ENCODE measurements at places on chromosomes 11 and 22.

DNA sequence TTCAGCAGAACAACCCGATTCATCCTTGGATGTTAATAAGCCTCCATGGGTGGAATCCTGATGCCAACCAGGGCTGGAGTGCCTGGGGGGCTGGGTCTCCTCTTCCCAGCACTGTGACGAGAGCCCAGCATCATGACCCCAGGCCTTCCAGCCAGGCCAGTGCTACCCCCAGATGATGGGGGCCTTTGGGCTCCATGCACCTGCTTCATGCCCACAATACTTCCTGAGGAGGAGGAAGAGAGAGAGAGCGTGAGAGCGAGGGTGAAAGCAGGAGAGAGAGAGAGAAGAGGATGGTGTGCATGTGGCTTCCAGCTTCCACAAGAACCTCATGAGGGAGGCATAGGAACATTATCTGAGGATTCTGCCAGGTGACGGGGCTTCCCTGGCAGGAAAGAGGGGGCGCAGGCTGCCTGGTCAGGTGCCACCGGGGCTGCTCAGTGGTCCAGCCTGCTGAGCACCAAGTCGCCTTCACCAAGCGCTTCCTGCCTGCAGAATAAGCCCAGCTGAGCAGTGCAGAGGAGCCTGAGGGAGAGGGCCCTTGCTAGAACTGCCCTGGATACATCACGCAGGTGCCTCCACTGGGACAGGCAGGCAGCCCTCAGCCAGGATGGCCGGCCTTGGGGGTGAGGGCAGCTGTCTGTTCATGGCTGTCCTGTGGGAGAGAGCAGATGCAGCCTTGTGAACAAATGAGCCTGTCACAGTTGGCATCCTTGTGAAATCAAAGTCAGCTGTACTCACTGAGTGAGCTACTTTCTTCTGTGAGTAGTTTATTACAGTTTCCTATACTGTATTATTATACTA is 243.3 kb upstream of the B3GAT1 start:
- no peak for DNase-seq

GRCh38 chr11:122229078-122229477 is 113.1 kb upstream of the BLID start:
- DNase-seq: no peak

DNA sequence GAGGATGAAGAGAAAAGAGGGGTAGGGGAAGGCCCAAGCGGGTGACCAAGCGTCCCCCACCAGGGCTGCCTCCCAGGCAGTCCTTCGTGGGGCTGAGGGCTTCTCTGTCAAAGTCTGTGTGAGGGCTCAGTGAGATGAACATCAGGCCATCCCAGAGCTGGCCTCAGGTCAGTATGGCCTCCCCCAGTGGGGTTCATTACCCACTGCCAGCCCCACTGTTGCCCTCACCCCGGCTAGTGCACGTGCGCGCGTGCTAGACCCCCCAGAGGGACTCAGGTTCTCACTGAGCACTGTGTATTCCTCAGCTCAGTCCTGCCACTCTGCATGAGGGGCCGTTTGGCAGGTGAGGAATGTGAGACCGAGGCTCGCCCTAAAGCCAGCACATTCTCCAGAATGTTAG is 3.3 kb downstream of the KDELR3 start:
- DNase-seq: no peak

DNA sequence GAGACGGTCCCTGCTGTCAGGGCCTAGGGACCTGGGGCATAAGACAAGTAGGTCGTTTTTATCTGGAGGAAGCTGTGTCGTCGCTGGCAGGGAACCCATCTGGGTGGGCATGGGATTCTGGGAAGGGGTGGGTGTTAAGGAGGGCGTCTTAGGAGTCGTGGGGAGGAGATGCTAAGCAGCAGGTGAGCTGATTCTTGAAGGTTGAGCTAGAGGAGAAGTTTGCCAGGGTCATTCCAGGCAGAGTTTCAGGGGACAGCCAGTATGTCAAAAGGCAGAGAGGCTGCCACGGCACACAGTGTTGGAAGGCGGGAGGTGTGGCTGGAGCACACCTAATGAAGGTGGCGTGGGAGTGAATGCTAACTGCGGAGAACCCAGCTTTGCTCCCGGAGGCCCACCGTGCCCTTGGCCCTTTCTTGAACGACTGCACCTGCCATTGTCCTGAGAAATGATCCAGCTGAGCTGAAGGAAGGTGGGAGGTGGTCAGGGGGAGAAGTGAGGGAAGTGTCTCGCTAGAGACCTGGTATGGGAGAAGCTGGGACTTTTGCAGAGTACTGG is 1.3 kb downstream of the FAM118A start:
- no peak for DNase-seq

DNA sequence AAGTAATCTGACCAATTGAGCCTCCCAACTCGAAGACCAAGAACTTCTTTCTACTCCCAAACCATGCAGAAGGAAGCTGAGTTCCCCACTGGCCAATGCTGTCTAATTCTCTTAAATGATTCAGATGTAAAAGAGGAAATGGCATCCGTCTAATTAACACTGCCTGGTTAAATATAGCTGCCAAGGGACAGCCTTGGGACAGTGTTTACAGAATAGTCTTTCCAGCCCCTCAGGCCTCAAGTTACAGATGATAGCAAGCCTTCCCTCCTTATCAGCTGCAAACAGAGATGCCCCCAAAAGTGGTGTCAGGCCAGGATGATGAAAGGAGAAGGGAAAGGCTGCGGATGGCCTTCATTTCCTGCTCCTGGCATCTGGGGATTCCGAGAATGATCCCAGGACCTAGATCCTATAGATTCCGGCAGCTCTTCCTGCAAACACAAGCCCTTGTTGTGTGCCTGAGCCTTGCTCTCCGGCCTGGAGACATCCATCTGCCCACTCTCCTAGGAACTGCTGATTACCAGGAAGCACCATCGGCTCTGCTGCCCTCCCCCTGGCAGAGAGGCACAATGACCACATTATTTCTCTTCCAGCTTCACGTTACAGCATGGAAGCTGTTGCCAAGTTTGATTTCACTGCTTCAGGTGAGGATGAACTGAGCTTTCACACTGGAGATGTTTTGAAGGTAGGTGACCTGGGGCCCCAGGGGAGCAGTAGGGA is 13.5 kb upstream of the TMA7B start:
- no peak for DNase-seq

DNA sequence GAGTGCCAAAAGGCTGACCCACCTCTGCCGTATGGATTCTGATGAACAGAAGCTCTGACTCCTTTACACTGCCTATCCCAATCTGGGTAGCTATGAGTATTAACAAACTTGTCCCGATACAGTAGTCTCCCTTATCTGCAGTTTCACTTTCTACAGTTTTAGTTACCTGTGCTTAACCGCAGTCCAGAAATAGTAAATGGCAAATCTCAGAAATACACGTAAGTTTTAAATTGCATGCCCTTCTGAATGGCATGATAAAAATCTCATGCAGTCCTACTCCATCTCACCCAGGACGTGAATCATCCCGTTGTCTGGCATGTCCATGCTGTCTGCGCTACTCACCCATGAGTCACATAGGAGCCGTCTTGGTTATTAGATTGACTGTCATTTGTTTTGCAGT is 68.8 kb downstream of the SNX19 start:
- DNase-seq: peak; percentile 92

DNA sequence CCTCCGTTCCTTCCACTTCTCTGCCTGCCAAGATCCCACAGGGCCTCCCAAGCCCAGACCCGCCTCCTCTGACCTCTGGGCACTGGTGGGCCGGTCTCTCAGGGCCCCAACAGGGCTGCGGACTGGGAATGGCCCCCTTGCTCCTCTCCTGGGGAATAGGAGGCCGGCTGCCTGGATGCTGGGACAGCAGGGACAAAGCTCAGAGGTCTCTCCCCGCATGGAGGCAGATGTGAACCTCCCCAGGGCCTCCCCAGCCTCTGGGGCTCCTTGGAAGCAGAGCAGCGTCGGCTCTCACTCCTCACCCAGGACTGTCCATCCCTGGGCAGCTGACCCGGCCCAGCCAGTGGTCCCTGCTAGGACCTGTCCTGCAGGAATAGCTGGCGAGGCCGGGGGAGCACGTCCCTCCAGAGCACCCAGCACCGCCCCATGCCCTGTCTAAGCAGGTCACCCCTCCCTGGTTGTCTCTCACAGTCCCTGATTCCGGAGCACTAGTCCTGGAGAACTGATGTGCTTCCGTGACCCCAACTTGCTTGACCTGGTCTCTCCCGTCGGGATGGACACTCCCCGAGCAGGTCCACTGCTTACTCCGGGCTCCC is 85.8 kb downstream of the RTL6 start:
- no peak for DNase-seq

- peak; percentile 42 for DNase-seq
Observed at GRCh38 chr22:46068181-46068592, 82.1 kb upstream of the PPARA start.

DNA sequence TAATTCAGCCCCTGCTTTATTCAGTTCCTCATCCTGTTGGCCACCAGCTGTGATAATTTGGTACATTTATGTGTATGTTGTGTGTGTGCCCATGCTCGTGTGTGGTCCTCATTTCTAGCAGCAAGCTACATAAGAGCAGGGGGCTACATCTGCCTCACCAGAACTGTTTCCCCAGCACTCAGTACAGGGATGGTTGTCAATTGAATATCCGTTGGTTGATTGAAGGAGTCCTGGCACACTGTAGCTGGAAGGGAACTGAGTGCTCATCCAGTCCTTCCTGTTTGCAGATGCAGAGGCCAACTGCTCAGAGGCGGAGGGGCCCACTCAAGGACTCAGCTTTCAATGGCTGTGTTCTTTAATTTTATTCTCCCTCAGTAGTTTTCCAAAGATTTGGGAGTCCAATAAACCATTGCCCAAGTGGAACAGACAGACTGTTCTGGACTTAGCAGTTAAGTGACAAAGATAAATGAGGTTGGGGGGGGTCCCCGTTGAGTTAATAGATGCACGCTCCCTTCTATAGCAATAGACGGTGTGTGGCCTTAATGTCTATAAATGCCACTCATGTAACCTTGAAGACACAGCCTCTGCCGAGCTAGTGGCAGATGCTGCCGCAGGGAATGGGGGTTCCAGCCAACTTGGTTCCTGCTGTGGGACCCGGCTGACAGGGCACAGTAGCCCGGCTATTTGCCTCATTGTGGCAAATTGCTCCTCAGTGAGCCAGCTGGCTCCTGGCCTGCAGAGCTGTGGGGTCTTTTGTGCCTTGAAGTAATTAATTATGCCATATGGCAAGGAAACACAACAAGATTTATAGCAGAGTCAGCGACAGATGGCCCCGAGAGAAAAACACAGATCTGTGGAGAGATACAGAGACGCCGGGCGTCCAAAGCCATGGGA is 71.4 kb upstream of the GRK3 start:
- no peak for DNase-seq

Measured in MCF 10A (cell line).